ENCODE measurements at places on chromosomes 5 and 9. TPM values are rescaled to one million over a fixed set of nuclear protein-coding genes. Genes with fewer than 3 reads are reported as not detected.

DNA sequence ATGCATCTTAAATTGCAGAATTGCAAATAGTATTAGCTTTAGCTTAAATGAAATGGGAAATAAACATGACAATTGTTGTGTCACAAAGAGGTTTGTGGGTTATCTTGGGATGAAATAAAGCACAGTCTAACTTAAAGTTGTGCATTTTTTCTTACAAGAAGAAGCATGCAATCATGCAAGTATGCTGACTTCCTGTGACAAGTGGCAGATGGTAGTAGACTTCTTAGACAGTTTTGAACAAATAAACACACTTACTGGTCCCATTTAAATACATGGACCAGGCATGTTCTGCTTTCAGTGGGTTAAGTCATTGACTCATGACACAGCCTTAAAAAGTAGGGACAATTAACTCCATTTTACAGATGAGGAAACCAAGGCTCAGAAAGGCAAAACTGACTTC, 15.9 kb upstream of the C5orf63 start:
- H3K27ac ChIP-seq, result no peak overlapping the region
- no peak for DNase-seq
- no peaks in the 10 kb centered on the region for H3K27me3 ChIP-seq
- no peaks in the 10 kb centered on the region for H3K36me3 ChIP-seq

GRCh38 chr5:132179405-132179804, 48.2 kb downstream of the P4HA2 start:
- no peaks in the 10 kb centered on the region for H3K36me3 ChIP-seq
- no peak for DNase-seq
- no peaks in the 10 kb centered on the region for H3K27me3 ChIP-seq
- no peak overlapping the region for H3K27ac ChIP-seq
- H3K4me1 ChIP-seq, result no peaks in the 10 kb centered on the region

GRCh38 chr9:71770170-71770569, 1.9 kb upstream of the CEMIP2 start:
- H3K4me3 ChIP-seq, result no peak overlapping the region
- no peaks in the 10 kb centered on the region for H3K36me3 ChIP-seq
- H3K4me1 ChIP-seq, result peaks cover 13% of the 10 kb centered on the region
- no peak for DNase-seq

VAV2 gene
- 34.6 TPM for total RNA-seq

DNA sequence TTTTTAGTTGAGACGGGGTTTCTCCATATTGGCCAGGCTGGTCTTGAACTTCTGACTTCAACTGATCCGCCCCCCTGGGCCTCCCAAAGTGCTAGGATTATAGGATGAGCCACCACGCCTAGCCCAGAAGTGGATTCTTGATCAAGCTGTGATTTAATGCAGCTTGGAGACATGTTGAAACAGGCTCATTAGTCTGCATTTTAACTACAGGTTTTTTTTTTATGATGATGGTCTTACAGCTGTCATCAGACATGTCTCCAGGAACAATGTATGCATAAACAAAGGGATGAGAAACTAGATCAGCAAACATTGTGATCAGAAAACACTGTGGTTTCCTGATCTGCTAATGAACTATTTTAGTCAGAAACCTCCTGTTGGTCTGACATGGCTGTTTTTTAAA, 30.0 kb upstream of the PLPP1 start:
- DNase-seq, result no peak
- H3K4me3 ChIP-seq, result no peak overlapping the region
- H3K27ac ChIP-seq, result no peak overlapping the region
- no peaks in the 10 kb centered on the region for H3K36me3 ChIP-seq
- no peaks in the 10 kb centered on the region for H3K27me3 ChIP-seq

LRRC19 gene
- total RNA-seq, result 0.64 TPM

- H3K27ac ChIP-seq, result no peak overlapping the region
- DNase-seq, result no peak
- H3K4me1 ChIP-seq, result no peaks in the 10 kb centered on the region
These were observed 216.3 kb downstream of the KIAA0825 start for GRCh38 chr5:94402096-94402495.

PCDHB13 gene
- 3.2 TPM for total RNA-seq

PTPRD gene
- total RNA-seq, result 30.8 TPM

MOB3B gene
- total RNA-seq, result 17.8 TPM

GRCh38 chr9:34250721-34251120, 71.9 kb downstream of the UBAP1 start:
- no peaks in the 10 kb centered on the region for H3K27me3 ChIP-seq
- no peak overlapping the region for H3K27ac ChIP-seq
- no peaks in the 10 kb centered on the region for H3K4me1 ChIP-seq
- H3K36me3 ChIP-seq, result peaks cover 56% of the 10 kb centered on the region

NPDC1 gene
- total RNA-seq, result 152 TPM

DNA sequence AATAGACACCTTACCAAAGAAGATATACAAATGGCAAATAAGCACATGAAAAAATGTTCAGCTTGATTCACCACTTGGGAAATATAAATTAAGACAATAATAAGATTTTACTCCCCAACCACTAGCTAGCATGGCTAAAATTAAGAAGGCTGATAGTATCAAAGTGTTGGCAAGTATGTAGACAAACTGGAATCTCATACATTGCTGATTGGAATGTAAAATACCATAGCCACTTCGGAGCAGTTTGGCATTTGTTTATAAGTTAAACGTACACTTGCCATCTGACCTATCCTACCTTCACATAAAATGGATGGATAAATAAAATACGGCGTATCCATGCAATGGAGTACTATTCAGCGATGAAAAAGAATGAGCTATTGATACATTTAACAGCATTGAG, 129.2 kb downstream of the ZNF462 start:
- no peaks in the 10 kb centered on the region for H3K4me1 ChIP-seq
- no peak for DNase-seq
- H3K4me3 ChIP-seq, result no peak overlapping the region
- peaks cover 8% of the 10 kb centered on the region for H3K36me3 ChIP-seq

FRRS1L gene
- total RNA-seq, result 0.09 TPM
